Psoas muscle (tissue), 8 donors: ENCODE measurements at places on chromosomes 3 and 15.

DNA sequence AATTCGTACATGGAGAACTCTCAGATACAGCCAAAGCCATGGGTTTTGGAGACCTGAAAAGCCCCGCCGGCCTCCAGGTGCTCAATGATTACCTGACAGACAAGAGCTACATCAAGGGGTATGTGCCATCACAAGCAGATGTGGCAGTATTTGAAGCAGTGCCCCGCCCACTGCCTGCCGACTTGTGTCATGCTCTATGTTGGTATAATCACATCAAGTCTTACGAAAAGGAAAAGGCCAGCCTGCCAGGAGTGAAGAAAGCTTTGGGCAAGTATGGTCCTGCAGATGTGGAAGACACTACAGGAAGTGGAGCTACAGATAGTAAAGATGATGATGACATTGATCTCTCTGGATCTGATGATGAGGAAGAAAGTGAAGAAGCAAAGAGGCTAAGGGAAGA, 23.5 kb downstream of the MYO5A start:
- DNase-seq: peak; percentile 38

DNA sequence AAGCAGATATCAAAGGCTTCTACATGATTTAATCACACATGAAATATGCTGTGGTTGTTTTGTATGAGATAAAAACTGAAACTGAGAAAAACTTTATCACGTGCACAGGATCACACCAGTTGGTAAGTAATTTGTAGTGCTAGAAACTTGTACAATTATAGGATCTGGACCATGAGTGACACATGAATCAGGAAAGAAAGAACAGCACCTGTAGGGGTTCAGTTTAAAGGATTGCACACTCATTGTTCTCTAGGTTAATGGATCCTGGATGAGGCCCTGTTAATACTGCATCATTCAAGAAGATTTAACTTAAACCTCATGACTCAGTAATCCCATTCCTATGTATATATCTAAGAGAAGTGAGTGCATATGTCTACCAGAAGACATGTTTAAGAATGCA, 87.9 kb downstream of the STT3B start:
- no peak for DNase-seq

DNA sequence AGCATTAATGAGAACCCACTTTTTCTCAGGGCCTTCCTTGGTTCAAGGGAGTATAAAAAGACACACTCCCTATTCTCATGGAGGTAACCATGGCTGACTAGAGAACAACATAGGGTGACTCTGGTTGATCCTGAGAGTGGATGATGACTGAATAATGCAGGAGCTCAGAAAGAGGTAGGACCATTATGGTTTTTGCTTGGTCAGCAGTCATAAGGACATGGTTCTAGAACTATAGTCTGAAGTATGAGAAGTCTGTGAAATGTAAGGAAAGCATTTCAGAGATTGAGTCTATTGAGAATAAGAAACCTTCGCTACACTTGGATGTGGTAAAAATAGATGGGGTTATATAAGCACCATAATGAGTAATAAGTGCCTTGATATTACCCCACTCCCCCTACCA, 184.1 kb upstream of the GPR149 start:
- no peak for DNase-seq

DNA sequence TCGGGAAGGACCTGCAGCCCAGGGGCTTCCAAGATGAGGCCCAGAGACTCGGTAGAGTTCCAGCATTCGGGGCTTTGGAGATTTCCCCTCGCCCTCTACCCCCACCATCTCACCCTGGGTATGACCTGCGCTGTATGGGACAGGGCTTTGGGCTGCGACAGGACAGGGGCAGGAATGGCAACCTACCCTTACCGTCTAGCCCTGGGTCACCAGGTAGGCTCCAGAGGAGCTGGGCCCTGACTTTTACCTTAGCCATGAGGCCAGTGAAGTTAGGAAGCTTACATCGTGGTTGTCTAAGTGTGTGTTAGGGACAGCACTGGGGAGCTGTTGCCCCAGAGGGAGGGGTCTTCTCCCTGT, 683 bp downstream of the PPM1M start:
- no peak for DNase-seq

- DNase-seq: no peak
Measured at GRCh38 chr3:161600173-161600572, 103.6 kb downstream of the OTOL1 start.

- DNase-seq: no peak
Measured at GRCh38 chr15:88323976-88324740, 67.6 kb upstream of the NTRK3 start.

- DNase-seq: no peak
Measured at GRCh38 chr3:56054844-56055243, 413.4 kb downstream of the ERC2 start.

DNA sequence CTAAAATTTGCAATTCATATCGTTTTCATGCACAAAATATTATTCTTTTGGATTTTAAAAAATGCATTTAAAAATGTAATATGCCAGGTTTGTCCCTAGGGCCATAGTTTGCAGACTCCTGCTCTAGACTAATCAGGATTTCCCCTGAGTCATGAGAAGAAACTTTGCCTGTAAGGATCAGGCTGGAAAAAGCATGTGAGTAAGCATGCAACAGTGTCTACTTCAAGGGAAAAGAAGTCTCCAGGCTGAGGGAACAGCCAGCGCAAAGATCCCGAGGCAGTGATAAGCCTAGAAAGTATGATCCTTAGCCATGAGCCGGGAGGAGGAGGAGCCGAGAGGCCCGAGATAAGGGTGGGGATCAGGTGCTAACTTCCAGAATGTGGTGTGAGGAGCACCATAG, 382.8 kb upstream of the CFAP20DC start:
- DNase-seq: no peak

DNA sequence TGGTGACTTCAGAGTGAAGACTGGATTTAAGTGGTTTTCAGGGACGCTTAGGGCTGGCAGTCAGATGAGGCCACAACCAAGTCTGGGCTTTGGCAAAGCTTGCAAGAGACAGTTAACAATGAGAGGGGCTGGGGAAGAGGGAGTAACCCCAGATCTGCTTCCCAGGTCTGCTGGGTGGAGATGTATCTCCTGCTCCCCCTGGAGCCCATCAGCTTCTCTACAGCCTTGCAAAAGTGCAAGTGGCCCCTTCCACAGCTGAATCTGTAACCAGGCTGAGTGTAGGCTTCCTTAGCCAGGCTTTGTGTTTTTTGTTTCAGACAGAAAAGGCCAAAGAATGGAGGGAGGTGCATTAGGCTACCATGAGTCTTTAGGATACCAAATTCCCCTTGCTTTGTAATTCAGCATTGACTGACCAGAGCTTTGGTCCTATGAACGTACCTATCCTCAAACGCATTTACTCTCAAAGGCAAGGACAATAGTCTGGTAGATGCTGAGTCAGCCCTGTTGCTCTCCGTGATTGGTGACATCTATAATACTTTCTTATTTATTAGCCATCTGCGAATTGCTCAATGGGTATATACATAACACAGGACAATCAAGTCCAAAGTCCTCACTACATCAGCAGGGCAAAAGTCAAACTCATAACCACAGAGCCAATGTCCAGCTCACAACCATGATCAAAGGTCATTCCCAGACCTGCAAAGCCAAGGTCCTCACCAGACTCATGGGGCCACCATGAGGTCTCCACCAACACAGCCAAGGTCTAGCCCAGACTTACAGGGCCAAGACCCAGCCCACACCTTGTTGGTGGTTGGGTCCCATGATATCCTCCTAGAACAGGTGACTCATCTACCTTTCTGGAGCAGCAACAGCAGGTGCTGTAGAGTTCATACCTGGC, 17.1 kb downstream of the CCDC13 start:
- DNase-seq: no peak
